Activated T-cell treated with anti-CD3 and anti-CD28 coated beads, Interleukin-2, amount 50 U/mL, for 48 hours (primary cell): ENCODE measurements at places on chromosomes 7 and 10.

GRCh38 chr10:98400482-98400881 is 14.5 kb downstream of the PYROXD2 start:
- no peak for DNase-seq

DNA sequence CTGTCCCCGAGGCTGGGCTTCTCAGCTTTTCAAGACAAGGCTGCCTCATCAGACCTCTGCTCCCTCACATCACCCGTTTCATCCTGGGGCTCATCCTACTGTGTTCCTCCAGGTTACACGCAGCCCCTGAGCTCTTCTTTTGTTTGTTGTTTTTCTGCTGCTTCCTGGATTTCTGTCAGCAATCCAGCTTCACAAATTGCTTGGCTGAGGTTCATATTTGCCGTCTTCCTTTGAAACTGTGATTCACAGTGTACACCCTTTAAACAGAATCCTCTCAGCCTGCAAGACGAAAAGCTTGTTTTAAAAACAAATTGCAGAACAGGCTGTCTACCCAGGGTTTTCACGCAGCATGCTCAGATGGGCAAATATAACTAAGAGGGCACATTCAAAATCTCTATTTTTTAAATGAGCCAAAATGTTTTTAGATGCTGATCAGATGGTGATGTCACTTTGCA is 39.1 kb upstream of the PARD3 start:
- no peak for DNase-seq

DNA sequence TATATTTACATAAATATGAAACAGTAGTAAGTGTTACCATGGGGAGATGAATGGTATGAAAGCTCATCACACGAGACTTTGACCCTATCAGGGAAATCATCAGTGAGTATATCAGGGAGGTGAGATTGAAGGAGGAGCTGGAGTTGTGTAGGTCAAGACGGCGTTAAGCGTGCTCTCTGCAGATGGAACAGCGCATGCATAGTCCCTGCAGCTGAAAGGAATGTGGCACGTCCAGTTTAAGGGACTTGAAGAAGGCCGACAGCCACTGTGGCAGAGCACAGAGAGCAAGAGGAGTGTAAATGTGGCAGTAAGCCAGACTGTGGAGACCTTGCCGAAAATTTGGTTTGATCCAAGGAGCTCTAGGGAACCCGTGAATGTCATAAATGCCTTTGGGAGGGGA is 38.9 kb downstream of the POU6F2 start:
- DNase-seq: no peak

GRCh38 chr7:141744131-141744530 is 6.0 kb downstream of the SSBP1 start:
- no peak for DNase-seq

DNA sequence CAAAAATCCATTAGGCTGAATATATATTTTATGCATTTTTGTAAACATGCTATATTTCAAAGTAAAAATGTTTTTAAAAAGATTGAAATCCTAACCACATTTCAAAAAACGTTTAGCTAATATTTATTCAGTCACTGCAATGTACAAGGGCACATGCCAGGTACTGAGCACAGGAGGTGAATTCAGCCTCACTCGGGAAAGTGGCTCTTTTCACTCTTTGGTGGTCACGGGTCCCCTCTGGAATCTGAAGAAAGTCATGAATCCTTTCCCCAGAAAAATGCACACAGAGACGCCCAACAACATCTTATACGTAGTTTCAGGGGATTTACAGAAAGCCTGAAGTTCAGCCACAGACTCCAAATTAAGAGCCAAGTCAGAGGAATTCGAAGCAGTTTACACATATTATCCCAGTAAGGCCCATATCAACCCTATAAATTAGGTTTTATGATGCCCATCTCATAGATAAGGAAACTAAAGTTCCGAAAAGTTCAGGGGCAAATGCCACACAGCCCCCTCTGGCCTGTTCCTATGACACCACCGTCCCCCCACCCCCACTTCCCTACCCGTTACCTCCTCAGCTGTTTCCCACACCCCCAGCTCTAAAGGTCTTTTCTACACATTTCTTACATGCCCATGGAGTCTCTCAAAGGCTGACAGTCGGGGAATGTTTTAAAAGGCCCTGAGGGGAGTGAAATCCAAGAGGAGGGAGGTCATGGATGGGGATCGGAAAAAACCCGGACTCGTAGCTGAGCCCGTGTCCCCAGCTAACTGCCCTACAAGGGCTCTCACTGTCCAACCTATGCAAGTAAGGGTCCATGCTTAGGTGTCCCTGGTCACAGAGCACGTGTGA is 9.6 kb upstream of the SVOPL start:
- DNase-seq: no peak
